H4 (cell line): ENCODE measurements at places on chromosomes 7 and 10. TPM values are rescaled to one million over a fixed set of nuclear protein-coding genes. Genes with fewer than 3 reads are reported as not detected.

DNA sequence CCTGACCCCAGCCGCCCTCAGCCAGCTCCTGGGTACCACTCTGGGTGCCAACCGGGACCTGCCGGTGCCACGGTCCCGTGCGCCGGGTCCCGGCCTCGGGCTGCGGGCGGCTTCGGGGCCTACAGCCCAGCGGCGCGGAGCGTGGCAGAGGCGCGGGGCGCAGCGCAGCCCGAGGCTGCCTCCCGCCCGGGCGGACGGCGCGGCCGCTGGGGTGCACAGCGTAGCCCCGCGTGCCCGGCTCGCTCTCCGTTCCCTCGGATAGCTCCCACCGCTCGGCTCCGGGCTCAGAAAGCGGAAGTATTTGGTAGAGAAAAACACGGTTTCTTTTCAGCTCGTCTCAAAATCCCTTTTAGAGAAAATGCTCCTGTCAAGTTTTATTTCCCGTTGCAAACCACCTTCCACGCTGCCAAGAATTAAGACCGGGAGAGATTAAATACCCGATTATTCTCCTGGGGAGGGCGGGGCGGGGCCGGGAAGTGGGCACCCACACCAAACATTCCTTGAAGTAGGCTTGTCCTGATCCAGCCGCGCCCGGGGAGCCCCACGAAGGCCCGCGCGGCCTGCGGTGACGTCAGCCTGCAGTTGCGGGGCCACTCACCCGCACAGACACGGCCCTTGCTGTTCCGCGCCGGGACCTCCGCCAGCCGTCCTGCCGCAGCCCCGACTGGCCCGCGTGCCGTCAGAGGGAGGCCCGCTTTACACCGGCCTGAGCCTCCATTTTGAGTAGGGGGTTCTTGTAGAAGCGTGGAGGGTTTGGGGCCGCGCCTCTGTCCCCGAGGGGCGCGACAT, 7.2 kb downstream of the HOXA13 start:
- no peak for DNase-seq

GRCh38 chr10:51121861-51122260, 47.6 kb downstream of the PRKG1 start:
- DNase-seq, result no peak

CALHM1 gene
- total RNA-seq, result not detected in 2 replicates

DNA sequence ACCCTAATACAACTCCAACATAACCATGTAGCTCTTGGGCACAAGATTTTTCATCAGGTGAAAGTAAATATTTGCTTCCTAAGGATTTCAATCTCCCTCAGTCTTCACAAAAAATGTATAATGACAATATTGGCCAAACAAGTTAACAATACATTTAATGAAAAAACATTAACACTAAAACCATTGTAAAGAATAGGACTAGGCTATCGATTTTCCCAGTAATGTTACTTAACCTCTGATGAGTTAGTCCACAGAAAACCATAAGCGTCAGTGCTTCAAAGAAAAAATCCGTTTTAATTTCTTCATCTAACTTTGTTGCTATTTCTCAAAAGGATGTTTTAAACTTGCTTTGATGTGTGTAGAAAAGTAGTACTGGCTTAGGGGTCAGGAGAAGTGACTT, 1.2 kb downstream of the ZNF33B start:
- DNase-seq, result no peak

SUGCT gene
- total RNA-seq, result 2.1 and 5.0 TPM in 2 replicates

SGCE gene
- 114 and 120 TPM in 2 replicates for total RNA-seq

DNA sequence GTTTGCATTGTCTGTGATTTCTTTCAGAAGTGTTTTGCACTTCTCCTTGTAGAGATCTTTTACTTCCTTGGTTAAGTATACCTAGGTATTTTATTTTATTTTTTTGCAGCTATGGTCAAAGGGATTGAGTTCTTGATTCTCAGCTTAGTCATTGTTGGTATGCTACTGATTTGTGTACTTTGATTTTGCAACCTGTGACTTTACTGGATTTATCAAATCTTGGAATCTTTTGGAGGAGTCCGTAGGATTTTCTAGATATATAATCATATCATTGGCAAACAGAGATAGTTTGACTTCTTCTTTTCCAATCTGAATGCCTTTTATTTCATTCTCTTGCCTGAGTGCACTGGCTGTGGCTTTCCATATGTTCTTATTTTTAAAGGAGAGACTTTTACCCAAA, 41.9 kb downstream of the CCSER2 start:
- DNase-seq, result no peak

DNA sequence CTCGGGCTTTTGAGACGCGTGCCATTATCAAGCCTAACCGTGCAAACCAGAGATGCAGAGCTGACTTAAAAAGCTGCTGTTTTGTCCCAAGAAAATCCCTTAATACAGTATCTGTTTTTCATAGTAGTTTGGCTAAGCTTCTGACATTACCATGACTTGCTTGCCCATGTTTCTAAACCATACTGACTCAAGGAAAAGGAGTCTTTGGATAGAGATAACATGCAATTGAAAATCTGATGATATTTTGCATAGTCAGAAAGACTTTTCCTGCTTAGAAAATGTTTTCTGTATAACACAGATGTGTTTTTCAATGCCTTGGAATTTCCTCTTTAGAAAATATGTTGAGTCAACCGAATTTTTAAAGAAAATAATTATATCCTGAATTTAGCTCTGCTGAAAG, 21.5 kb upstream of the AKR1E2 start:
- DNase-seq, result no peak

DNA sequence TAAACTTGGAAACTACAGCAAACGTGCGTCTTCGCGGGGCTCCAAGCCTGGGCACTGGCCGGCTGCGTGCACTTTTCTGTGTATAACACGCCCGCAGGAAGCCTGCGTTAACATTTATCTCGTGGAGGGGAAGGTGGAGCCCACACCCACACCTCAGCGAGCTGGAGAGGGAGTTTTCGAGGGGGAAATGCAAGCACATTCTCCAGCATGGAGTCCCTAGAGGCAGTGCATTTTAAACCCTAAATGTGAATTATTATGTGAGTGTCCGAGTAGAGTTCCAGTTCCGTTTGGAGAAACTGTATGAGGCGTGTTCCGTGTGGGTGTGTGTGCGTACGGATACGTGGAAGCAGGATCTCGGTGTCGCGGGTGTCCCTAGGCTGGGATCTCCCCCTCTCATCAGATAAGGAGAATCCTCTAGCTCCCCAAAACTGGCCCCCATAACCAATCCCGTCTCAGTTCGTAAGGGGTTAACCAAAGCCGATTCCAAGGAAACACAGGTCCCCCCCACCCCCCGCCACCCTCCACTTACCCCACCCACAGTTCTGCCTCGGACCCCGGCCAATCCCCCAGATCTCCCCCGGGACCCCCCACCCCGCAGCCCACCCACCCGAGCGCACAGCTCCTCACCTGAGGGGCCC, 403 bp downstream of the CDK6 start:
- DNase-seq, result peak; percentile 20

ASZ1 gene
- 0.14 TPM in 1 of 2 replicates, not detected in the other for total RNA-seq

C7orf57 gene
- 0.06 and 0.08 TPM in 2 replicates for total RNA-seq

NRP1 gene
- 34.9 and 39.6 TPM in 2 replicates for total RNA-seq

- no peak for DNase-seq
Observed at GRCh38 chr7:43702974-43703373, 26.3 kb downstream of the COA1 start.

TAF5 gene
- total RNA-seq, result 6.4 and 6.9 TPM in 2 replicates

- no peak for DNase-seq
Observed at GRCh38 chr10:22436526-22436892, 91.2 kb downstream of the SPAG6 start.

DNA sequence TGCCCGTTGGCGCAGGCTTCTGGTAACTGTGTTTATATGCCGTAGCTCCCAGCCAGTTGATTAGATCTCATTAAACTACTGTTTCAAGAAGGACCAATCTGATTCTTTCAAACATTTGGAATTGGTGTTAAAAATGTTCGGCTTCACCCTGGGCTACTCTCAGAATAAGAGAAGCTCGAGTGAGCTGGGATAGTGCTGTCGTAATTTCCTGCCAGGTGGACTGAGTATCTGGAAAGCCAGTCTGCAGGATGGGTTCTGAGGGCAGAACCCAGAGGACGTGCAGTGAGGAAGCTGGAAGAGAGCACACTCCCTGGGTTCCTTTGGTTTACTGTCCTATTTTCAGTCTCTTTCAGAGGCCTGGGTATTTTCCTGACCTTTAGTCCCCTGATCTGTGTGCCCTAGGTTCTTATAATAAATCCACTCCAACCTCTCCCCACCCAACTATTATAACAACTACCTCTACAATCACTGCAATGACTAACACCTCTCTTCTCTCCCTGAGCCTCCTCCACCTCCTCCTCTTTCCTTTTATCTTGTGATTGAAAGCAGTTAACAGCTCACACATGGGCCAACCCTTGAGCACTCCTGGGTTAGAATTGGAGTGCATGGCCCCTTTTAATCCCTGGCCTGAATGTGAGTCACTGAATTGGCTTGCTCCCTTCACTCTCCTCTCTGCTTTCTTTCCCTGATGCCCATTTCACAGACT, 63.0 kb downstream of the AOAH start:
- peak; percentile 78 for DNase-seq

PRXL2A gene
- 14.2 and 18.4 TPM in 2 replicates for total RNA-seq

DNA sequence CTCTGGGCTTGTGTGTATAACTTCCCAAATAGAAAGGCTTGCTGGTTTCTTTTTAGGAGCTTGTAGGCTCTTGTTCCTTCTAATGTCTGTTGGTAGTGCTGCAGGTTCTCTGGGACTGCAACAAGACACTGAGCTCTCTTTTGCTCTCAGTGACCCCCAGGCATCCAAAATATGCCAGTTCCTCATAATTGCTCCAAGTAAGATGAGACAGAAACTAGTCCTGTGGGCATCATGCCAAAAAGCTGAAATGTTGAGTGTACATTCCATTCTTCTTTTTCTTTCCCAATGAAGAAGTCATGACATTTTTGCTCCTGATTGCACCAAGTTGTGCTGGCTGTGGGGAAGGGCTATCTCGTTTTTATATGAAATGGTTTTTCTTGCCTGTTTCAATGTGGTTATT, 7.1 kb upstream of the BTBD16 start:
- DNase-seq, result peak; percentile 21

GRCh38 chr10:77377678-77378352, 259.8 kb downstream of the KCNMA1 start:
- DNase-seq, result no peak

DNA sequence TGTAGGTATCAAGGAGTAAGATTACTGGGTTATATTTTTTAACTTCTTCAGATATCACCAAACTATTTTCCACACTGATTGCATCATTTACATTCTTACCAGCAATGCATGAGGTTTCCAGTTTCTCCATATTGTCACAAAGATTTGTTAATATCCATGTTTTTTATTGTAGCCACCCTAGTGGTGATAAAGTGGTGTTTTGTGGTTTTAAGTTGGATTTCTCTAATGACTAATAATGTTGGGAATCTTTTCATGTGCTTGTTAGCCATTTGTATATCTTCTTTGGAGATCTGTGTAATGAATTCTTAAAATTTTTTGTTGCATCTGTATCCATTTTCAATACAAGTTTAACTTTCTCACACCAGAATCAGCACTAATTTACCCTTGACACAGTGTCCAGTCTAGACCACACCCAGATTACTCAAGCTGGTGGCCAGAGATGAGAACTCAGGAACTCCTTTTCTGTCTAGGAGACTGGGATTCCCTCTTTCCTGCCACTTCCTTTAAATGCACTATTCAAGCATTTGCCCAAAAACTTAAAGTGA, 67.0 kb upstream of the PLXDC2 start:
- DNase-seq, result peak; percentile 48

CYP2C19 gene
- not detected in 2 replicates for total RNA-seq

DNA sequence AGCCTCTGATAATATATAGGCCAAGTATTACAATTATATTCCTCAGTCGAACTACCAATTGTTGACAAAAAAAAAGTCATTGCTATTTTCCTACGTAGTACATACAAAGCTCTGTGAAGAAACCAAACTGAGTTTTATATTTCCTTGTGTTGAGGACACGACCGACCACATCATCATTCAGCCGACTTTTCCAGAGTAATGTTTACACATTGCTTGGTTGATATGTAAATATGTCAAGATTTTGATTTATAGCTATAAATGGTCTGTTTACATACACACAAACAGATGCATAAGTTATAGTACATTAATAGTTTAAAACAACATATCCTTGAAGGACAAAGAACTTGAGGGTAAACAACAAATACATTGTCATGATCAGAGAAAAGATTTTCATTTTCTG, 121.5 kb downstream of the CRPPA start:
- peak; percentile 71 for DNase-seq

NEUROD6 gene
- total RNA-seq, result not detected in 2 replicates

- peak; percentile 77 for DNase-seq
Observed at GRCh38 chr10:112915590-112916572, 34.2 kb upstream of the TCF7L2 start.

GRCh38 chr7:134778941-134779740, at the start of gene CALD1:
Gene CALD1, plus strand, starts transcription at chr7:134779634. Its CDS starts 88,100 bp downstream, at chr7:134867734.
- DNase-seq, result peak; percentile 99

GRCh38 chr7:73778801-73779389, 8.8 kb upstream of the CLDN3 start:
- no peak for DNase-seq

DNA sequence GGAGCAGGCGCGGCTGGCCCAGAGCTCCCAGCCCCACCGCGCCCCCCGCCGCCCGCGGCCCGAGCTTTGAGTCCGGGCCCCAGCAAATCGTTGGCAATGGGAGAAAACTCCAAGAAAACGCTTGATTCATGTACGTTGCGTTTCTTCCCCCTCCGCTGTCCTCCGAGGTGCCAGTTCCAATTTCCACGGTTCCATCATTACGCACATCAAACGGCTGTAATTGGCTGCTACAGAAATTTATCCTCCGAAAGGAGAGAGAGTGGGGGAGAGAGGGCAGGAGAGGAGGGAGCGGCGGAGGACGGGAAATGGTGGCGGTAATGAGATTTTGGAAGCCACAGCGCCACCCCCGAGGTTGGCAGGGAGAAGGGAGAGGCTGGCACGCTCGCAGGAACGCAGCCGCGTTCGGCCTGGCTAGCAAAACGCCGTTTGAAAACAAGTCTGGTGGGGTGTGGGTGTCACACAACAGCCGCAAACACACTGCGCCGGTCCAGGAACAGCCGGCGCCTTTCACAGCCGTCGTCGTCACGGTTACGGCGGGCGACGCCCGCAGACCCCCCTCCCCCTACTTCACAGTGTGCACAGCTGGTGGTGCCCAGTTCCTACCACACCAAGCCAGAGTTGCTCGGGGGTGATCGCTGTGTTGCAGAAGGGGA, 57.5 kb downstream of the UNCX start:
- DNase-seq, result peak; percentile 76

CHCHD2 gene
- total RNA-seq, result 1,524 and 1,705 TPM in 2 replicates

CDK14 gene
- total RNA-seq, result 9.9 and 14.0 TPM in 2 replicates

PTN gene
- total RNA-seq, result 65.8 and 83.7 TPM in 2 replicates

RSPH10B gene
- total RNA-seq, result not detected in 2 replicates

WNT16 gene
- total RNA-seq, result not detected in 2 replicates

DNA sequence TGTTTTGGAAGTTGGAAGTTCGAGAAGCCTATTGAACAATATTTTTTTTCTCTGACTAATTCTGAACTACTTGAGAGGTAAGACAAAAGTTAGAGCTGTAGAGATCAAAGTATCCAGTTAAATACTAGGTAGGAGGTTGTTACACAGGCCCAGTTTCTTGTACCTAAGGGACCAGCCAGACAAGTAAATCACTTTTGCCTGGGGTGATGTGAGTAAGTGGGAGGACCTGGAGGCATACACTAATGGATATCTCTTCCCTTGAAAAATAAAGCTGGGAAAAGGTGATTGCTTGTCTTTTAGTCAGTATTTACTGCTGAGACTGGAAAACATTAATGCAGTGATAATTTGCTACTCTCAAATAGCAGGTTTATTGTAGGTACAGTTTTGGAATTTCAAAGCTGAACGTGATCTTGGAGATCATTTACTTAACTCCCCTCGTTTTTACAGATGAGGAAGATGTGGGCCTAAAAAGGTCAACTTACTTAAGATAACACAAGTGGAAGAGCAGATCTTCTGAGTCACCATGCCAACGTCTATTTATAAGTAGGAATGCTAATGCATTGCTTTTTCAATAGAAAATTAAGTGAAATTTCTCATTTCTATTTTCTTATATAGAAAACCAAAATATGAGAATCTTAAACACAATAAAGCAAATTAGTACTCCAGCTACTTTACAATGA, 181.3 kb downstream of the PPP1R9A start:
- no peak for DNase-seq

EIF5AL1 gene
- total RNA-seq, result 0.68 and 0.81 TPM in 2 replicates

CRTAC1 gene
- total RNA-seq, result 0.17 TPM in 1 of 2 replicates, not detected in the other
